ENCODE measurements at places on chromosomes 7 and 10. TPM values are rescaled to one million over a fixed set of nuclear protein-coding genes. Genes with fewer than 3 reads are reported as not detected.

The PTER gene
- total RNA-seq = 14.2 TPM

The OR2A5 gene
- not detected for total RNA-seq

The SVIL gene
- 100 TPM for total RNA-seq

The TAS2R4 gene
- 0.67 TPM for total RNA-seq

The IGF2BP3 gene
- total RNA-seq = 1.2 TPM

The PLXDC2 gene
- 58.7 TPM for total RNA-seq

The TSPAN13 gene
- total RNA-seq = 49.9 TPM

The MOGAT3 gene
- total RNA-seq = not detected

The TSPAN33 gene
- total RNA-seq = 9.7 TPM

The FAM241B gene
- 2.6 TPM for total RNA-seq

The MIOS gene
- 26.2 TPM for total RNA-seq

The ADAMTS14 gene
- total RNA-seq = 0.61 TPM

The UCMA gene
- total RNA-seq = not detected

The LMOD2 gene
- total RNA-seq = not detected

The RAB19 gene
- not detected for total RNA-seq

The HYCC1 gene
- 70.5 TPM for total RNA-seq

The LIPK gene
- total RNA-seq = not detected

The GPC2 gene
- 1.2 TPM for total RNA-seq

The LUC7L2 gene
- 67.3 TPM for total RNA-seq

The EPO gene
- total RNA-seq = not detected

The HABP2 gene
- not detected for total RNA-seq

The ERVW-1 gene
- total RNA-seq = not detected

The ANXA8 gene
- not detected for total RNA-seq

The STEAP1B gene
- total RNA-seq = 2.6 TPM

The LRRC4 gene
- 6.5 TPM for total RNA-seq
